Skin of body (tissue), 3 donors: ENCODE measurements at places on chromosomes 12 and 14. TPM values are rescaled to one million over a fixed set of nuclear protein-coding genes. Genes with fewer than 3 reads are reported as not detected.

LBHD2 gene
- not detected for total RNA-seq

DNA sequence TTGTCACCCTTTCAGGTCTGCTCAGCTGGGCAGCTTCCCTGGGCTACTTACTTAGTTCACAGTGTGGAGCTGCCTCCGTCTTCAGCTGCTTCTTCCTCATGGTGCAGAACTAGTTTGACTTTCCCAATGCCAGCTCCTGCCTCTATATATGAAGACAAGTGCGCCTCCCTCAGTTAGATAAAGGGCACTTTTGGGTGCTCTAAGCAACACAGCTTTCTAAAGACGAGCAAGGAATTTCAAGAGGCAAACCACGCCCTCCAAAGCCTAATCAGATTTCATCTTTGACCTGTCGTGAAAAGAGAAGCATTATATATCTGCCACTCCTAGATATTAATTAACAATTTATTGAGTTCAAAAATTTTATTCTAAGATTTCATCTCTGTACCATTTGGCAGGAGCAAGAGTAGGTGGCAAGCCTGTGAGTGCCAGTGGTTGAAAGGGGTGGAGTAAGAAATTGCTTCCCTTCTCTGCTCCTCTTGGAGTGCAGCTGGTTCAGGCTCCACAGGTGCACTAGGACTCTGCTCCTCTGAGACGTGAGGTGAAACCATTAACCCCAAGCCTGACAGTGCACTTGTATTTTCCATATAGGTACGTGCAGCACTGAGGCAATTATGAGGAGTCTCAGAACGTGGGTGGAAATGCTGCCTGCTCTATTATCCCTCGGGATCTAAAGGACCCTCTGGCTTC is 2.1 kb upstream of the SLC11A2 start:
- no peak for DNase-seq

DNA sequence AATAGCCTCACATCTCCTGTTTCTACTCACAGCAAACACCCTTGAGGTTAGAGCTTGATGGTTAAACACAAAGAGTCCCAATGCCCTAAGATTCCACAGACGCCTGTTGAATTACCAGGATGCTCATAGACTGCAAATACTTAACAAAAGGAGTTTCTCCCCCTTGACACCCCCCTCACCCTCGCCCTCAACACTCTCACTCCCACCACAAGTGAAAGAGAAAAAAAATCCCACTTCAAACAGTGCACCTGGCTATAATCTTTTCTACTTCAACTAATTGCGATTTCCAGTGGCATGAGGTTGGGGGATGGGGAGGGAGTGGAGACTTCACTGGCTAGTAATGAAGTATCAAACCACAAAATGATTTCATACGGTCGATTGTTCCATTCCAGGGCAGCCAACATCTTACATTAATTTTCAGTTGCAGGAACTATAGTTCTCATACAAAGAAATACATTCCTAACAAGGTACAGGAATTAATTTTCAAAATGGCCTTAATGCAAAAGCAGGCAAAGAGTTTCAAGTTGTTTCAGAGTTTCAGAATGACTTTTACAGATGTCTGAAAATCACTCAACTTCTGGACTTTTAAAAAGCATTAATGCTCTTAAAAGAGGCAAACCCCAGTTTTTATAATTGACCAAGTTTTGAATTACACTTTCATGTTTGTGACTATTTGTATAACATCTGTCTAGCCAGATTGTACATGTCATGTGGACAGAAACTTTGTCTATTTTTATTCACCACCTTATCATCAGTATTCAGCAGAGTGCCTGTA is 390.7 kb downstream of the C12orf75 start:
- DNase-seq, result peak; percentile 61

DNA sequence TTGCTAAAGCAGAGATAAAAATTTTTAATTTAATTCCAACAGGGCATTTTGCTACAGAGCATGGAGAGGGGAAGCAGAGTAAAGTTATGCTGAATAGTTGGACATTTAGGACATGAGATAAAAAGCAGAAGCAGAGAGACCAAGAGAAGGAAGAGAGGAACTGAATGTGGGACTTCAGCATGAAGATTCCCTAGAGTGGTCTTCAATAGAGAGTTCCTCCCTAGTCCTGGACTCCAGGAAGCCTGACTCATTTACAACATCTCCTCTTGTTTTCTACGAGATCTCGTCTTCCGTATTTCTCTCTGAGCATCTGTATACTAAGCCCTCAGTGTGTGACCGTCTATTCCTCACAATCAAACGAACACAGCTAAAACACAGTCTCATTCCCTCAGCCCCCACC is 35.2 kb upstream of the IFT81 start:
- no peak for DNase-seq

DNA sequence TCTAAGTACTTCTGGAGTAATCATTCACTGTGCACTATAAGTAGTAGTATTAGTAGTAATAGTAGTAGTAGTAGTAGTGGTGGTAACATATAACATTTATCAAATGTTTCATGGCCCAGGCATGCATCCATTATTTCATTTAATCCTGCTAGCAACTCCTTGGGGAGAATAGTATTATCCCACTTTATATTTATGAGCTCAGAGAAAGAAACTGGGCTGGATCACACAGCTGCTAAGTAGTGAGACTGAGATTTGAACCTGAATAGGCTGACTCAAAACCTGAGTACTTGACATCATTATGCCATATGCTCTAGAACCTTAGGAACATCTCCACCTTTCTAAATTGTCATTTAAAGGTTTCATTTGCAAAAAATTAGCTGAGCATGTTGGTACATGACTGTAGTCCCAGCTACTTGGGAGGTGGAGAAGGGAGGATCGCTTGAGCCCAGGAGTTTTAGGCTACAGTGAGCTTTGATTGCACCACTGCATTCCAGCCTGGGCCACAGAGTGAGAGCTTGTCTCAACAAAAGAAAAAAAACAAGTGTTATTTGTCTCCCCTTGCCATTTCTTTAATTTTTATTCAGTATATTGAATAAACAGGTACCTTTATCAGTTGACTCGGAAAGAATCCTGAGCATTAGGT is 11.4 kb upstream of the NID2 start:
- no peak for DNase-seq

DNA sequence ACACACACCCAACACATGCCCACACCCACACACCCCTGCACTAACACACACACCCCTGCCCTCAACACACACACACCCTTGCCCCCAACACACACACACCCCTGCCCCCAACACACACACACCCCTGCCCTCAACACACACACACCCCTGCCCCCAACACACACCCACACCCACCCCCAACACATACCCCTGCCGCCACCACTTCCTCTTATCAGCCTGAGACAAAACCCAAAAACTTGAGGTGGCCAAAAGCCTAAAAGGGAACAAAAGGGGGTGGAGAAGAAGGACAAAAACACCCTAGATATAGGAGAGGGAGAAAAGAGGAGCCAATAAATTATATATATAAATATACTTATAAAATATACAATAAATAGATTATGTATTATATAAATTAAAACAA is 9.1 kb upstream of the DEGS2 start:
- DNase-seq, result no peak

DNA sequence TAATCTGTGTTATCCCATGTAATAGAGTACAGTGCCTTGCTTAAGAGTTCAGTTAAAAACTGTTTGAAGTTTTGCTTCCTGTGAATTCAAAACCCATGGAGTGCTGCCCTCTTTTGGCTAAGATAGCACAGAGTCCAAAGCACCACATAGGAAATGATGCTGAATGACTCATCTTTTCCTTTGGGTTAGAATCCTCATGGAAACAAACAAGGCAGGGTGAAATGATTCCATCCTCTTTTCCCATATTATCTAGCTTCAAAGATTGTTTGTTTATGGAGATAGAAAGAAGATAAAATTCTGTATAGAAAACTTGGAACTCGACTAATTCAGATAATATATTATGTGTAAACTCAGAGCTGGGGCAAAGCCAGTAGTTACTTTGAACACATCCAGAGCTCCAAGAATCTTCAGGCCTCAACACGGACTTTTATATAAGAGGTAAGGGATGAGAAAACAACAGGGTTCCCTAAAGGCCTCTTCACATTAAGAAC is 87.4 kb downstream of the OTOGL start:
- DNase-seq, result peak; percentile 98

DNA sequence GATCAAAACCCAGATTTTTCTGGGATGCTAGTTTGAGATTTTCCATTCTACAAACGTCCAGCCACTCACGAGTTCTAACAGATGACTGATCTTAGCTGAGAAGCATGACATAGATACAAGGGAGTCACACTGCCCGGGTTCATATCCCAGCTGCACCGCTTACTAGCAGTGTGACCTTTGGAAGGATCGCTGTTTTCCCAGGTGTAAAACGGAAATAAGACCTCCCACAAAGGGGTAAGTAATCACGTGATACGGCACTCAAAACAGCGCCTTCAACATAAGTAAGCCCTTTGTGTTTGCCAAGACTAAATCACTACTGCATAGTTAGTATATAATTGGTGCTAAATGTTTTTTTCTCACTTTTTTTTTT is 624 bp upstream of the PWP1 start:
- DNase-seq, result peak; percentile 52
